ENCODE measurements at places on chromosomes 6 and 20.

- no peak for DNase-seq
Measured at GRCh38 chr6:34993213-34993612, 104.2 kb downstream of the ANKS1A start.

DNA sequence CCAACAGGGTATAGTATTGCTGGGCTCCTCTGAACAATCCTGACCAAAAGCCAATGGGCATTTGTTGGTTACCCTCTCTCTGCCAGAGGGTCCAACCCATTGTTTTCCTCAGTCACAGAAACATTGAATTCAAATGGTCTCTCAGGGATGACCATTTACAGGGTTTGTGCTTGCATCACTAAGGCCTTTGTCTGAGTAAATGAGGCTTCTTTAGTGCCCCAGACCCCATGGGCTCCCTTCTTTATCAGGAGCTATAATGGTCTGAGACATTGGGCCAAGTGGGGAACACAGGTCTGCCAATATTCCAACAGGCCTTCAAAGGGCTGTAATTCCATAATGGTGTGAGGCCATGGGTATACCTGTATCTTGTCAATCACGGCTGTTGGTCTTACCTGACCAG, 27.1 kb downstream of the GSTA2 start:
- DNase-seq, result no peak

DNA sequence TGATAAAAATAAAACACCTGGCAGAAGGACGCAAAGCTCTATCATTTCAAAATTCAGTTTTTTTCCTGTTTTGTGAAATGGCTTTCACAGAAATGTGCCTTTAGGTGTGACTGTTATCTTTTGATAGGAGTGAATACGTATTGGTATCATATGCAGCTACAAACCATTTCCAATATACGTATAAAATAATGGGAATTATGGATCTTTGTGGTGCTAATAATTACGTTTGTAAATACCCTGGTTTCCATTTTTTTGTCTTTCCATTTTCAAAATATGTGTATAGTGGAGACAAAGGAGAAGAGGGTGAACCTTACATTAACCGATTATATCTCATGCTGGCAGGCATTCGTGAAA, 108.7 kb upstream of the GMDS start:
- no peak for DNase-seq

DNA sequence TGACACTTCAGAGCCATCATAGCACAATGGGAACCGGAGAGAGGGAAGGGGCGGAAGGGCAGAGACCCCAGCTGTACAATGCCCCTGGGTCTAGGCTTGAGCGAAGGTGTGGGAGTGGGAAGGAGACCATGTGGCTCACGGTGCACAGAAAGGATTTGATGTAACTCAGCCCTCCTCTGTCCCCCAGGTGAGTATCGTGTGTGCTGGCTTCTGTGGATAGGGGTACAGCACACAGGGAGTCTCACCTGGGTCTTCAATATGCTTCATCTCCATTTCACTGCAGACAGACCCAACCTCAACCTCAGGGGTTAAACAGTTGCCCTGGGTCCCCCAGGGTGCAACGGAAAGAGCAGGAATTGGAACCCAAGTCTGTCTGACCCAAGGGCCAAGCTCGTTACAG, 122.2 kb downstream of the CDH26 start:
- DNase-seq, result no peak

DNA sequence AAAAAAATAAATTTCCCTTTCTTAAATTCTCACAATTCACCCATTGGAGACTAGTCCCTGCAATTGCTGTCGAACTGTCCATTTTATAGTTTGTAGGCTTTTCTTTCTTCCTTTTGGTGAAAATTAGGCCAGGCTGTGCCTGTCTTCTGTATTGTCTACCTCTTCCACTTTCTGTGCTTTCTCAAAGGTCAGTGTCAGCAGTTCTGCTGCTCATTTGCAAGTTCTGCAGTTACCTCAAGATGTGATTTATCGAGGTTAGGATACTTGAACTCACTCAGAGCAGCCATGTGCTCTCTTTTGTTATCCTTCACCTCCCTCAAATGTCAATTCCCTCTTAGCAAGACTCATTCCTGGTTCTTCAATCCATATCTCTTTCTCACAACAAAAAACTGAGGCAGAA, 179.1 kb downstream of the SLC35F1 start:
- no peak for DNase-seq

- DNase-seq, result no peak
Measured at GRCh38 chr6:79702691-79703090, 71.6 kb downstream of the SH3BGRL2 start.

- DNase-seq, result no peak
Measured at GRCh38 chr6:34792605-34793500, 970 bp downstream of the BLTP3A start.

GRCh38 chr6:159232106-159232645, 63.0 kb downstream of the FNDC1 start:
- no peak for DNase-seq

DNA sequence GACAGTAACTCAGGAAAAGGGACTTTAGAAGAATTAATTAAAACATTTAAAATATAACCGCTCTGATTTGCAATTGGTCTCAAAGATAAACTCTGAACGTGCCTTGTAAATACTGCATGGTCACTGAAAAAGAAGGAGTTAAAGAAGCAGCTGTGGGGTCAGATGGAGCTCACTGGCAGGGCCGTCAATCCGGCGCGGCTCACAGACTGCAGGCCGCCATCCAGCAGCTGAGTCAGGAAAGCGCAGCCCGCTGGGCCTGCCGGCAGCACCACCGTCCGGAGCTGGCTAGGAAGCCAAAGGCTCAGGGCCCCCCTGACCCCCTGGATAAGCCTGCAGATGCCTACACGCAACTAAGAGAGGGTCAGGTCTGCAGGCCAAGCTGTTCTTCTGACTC, 54.2 kb upstream of the FRMD1 start:
- no peak for DNase-seq

GRCh38 chr6:44451803-44452695, 64.5 kb downstream of the CDC5L start:
- DNase-seq, result no peak

- no peak for DNase-seq
Measured at GRCh38 chr20:33656010-33656782, 5.9 kb upstream of the C20orf144 start.

DNA sequence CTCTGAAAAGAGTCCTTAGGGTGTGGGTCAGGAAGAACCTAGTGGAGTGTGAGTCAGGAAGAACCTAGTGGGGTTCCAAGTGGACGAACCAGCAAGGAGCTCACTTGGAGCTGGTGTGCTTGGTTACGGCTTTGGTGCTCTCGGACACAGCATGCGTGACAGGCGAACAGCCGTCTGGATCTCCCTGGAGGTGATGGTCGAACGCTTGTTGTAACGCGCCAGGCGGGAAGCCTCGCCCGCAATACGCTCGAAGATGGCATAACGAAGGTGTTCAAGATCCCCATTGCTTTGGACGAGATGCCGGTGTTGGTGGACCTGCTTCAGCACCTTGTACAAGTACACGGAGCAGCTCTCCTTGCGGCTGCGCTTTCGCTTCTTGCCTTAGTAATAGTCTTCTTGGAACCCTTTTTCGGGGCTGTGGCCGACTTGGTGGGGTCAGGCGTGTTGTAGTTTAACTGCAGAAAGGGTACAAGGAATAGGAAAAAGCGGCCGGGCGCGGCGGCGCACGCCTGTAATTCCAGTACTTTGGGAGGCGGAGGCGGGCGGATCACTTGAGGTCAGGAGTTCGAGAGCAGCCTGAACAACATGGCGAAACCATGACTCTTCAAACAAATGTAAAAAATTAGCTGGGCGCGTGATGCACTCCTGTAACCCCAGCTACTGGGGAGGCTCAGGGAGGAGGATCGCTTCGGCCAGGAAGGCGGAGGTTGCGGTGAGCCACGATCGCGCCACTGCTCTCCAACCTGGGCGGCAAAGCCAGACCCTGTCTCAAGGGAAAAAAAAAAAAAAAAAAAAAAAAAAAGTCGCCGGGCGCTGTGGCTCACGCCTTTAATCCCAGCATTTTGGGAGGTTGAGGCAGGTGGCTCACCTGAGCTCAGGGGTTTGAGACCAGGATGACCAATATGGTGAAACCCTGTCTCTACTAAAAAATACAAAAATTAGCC, 48.0 kb downstream of the OR2B2 start:
- no peak for DNase-seq

DNA sequence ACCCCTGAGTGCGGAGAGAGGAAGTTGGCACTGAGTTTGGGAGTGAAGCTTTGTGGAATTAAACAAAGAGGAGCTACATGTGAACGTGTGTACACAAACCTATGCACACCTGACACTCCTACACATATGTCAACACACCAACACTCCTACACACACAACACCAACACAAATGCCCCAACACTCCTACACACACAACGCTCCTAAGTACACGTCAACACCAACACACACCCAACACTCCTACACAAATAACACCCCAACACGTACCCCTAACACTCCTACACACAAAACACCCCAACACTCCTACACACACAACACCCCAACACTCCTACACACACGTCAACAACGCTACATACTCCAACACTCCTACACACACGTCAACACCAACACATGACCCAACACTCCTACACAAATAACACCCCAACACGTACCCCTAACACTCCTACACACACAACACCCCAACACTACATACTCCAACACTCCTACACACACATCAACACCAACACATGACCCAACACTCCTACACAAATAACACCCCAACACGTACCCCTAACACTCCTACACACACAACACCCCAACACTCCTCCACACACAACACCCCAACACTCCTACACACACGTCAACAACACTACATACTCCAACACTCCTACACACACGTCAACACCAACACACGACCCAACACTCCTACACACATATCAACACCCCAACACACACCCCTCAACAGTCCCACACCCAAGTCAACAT, 40.1 kb upstream of the ZBP1 start:
- no peak for DNase-seq

DNA sequence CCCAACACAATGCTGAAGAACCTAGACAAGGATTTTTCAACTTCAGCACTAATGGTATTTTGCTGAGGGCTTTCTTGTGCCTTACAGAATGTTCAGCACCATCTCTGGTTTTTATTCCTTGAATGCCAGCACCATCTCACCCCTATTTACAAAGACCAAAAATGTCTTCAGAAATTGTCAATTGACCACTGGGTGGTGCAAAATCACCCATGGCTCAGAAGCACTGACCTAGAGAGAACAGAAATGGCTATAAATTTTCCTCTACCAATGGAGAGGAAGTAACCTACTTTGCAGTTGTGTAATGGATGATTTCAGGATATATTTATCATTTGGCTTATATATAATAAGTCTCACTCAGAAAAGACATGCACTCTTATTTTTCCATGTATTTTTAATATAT, 431.0 kb upstream of the IRAK1BP1 start:
- DNase-seq, result no peak

DNA sequence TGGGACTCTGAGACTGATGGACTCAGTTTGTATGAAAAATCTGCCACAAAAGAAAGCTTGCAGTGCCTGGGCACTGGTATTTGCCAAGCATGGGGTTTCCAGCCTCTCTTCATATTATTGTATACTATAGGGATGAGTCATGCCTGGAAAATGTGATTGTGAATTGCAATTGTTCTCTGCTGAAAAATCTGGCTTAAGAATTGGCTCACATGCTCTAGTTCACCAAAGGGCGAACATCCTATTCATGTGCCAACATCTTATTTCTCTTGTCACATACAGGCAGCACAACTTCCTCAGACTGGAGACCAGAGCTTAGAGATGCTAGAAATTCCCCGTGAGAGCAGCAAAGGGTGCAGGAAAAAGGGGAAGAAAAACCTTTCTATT, 103.6 kb upstream of the KCNK16 start:
- DNase-seq, result peak; percentile 39

GRCh38 chr6:7687145-7688111, 38.5 kb upstream of the BMP6 start:
- DNase-seq, result no peak

DNA sequence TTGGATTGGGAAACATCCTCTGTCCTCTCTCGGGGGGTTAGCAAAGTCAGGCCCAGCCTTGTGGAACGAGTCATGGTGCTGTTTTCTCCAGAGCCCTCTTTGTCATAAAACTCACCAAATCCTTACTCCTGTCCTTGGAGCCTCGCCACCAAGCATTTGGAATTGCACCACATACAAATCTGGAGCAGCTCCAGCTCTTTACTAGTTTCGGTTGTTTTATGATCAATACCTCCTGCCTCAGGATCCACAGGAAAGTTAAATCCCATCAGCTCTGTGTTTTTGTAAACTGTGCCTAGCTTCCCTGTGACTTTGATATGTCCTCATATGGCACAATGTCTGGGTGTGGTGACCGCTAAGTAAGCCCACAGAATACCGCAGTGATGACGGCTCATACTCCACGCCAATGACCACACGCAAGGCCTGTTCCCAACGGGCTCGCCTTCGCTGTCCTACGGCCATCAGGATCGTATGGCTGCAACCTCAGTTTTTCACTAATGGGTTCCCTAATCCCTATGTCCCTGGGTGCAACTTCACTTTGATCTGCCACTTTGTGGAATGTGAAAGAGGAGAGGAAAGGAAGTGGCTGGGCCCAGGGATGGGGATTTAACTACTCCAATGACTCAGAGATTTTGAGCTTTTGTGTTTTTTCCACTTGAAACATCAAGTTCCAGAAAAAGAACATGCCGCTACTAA, 111.3 kb upstream of the FOXQ1 start:
- peak; percentile 16 for DNase-seq

GRCh38 chr20:44954211-44954610, 6.0 kb downstream of the TOMM34 start:
- DNase-seq, result no peak

DNA sequence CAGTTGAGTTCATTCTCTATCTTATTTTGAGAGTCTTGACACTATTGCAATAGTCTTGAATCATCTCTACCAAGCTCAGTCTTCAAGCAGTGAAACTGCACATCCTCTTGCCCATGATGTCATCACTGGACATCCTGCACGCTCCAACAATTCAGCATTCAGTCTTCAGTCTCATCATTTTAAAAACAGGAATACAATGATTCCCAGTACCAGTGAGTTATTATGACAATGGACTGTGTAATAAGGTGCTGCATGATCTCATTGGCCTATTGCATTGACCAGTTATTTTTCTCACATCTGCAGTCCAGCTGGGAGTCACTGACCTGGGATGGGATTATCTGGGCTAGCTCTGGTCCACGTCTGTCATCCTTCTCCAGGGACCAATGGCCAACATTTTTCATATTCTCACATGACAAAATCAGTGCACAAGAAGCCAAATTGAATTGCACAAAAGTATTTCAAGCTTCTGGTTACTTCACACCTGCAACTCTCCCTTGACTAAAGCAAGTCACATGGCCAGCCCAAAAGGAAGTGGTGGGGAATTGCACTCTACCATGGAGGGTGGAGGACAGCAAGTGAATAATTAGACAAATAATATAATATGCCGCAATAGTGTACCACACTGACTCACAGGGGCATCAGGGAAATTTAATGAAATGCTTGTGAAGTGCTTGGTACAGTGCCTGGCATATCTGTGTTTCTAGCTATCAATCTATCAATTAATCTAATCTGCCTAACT, 6.4 kb upstream of the CST2 start:
- DNase-seq, result no peak

DNA sequence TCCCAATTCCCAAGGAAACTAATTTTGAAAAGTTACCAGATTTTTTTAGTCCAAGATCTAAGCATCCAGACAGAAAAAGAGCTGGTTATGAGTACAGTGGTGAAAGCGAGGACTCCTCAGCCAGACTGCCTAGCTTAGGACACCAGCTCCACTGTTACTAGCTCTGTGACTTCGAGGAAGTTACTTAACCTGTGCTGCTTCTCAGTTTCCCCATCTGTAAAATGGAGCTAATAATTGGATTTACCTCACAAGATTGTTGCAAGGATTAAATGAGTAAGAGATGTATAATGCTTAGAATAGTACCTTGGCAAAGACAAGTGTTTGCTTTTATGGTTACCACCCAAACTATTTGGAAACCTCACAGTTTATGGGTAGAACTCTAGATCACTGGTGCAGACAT, 1.1 kb downstream of the NT5DC1 start:
- DNase-seq, result no peak

Measured in AG09319 (cell line).